Activated T-cell treated with anti-CD3 and anti-CD28 coated beads, Interleukin-2, amount 50 U/mL, for 24 hours (primary cell): ENCODE measurements at places on chromosomes 16 and 17.

- no peaks in the 10 kb centered on the region for H3K36me3 ChIP-seq
- H3K27me3 ChIP-seq, result peaks cover 54% of the 10 kb centered on the region
- no peak overlapping the region for H3K27ac ChIP-seq
These were observed 164.8 kb downstream of the HAPSTR1 start for GRCh38 chr16:9256196-9256595.

GRCh38 chr16:56938664-56939513, 6.9 kb downstream of the HERPUD1 start:
- H3K36me3 ChIP-seq, result peaks cover 98% of the 10 kb centered on the region
- H3K4me1 ChIP-seq, result peaks cover 93% of the 10 kb centered on the region
- H3K27ac ChIP-seq, result peak overlapping the region; percentile 96
- H3K27me3 ChIP-seq, result no peaks in the 10 kb centered on the region
- no peak for DNase-seq

GRCh38 chr16:84084570-84085270, 32.0 kb downstream of the MBTPS1 start:
- no peak overlapping the region for H3K4me3 ChIP-seq
- no peak overlapping the region for H3K27ac ChIP-seq
- H3K36me3 ChIP-seq, result peaks cover 93% of the 10 kb centered on the region
- peak; percentile 74 for DNase-seq
- H3K27me3 ChIP-seq, result no peaks in the 10 kb centered on the region

GRCh38 chr16:48617711-48618148, 7.8 kb upstream of the N4BP1 start:
- H3K27me3 ChIP-seq, result no peaks in the 10 kb centered on the region
- no peak overlapping the region for H3K4me3 ChIP-seq
- no peak overlapping the region for H3K27ac ChIP-seq
- no peak for DNase-seq
- peaks cover 47% of the 10 kb centered on the region for H3K4me1 ChIP-seq

DNA sequence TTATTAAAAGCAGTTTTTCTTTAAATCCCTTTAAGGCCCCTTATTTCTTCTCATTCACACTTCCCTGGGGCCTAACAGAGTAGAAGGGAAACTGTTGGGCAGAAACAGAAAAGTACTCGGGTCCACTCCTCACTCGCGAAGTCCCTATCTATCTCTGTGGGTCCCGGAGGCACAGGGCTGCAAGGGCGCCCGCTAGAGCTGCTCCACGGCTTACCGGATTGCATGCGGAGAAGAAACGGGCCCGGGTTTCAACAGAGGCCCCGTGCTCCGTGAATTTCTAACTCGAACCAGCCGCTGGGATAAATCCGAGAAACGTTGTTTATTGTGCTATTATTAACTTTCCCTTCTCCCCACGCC, 4.3 kb downstream of the CBLN1 start:
- H3K27ac ChIP-seq, result no peak overlapping the region
- no peak overlapping the region for H3K4me3 ChIP-seq
- H3K27me3 ChIP-seq, result peaks cover 87% of the 10 kb centered on the region
